Common myeloid progenitor, CD34-positive (primary cell): ENCODE measurements at places on chromosomes 6 and 20.
A peak's percentile ranks its signal among the peaks of the same experiment; 100 is the strongest.

- DNase-seq: no peak
Measured at GRCh38 chr6:41687501-41688175, 47.8 kb downstream of the TFEB start.

GRCh38 chr6:16740097-16740496 is 21.2 kb downstream of the ATXN1 start:
- no peak for DNase-seq

GRCh38 chr6:147347882-147348575 is 143.8 kb downstream of the STXBP5 start:
- DNase-seq: no peak

GRCh38 chr20:17696287-17696686 is 3.5 kb upstream of the BANF2 start:
- no peak for DNase-seq

DNA sequence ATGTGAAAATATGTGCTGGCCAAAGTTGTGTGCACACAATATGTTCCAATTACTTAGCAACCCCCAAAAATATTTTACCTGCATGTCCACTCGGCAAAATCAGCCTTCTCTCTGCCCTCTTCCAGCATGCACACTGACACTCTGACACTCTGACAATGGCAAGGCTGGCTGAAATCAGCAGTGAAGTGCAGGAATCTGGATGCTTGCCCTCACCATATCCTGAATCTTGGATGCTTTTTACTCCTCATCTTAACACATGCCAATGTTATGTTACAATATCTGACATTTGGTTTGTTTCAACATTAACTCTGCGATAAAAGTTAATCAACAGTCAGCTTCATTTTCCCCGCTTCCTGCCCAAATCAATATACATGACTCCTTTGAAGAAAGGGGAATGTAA is 203.2 kb downstream of the COL9A1 start:
- DNase-seq: no peak

DNA sequence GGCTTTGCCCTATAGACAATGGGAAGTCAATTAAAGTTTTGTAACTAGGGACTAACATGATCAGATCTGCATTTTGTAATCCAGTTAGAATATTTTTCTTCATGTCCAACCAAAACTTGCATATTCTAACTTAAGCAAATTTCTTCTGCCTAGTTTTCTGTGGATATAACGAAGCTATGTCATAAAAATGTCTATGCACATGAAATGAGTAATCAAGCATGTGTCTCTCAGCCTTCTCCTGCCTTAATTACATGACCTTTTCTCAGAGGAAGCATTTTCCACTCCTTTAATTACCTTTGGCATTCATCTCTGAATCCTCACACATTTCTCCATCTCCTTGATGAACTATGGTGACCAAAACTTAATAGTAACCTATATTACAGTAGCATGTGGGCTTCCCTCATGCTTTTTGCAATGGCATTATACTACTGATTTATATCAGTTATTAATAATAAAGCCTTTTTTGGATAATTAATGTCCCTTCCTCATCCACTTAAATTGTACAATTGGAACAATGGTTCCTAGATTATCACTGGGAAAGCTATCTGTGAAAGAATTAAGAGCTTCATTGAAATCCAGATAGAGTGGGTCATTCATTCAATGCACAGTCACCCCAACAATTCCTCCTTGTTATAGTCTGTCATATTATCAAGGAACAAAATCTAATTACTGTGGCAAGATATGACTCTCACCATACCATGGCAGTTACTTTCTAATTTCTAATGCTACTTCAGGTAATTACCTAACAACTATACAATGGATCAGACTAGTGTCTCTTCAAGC is 19.1 kb upstream of the FBXO9 start:
- DNase-seq: no peak

DNA sequence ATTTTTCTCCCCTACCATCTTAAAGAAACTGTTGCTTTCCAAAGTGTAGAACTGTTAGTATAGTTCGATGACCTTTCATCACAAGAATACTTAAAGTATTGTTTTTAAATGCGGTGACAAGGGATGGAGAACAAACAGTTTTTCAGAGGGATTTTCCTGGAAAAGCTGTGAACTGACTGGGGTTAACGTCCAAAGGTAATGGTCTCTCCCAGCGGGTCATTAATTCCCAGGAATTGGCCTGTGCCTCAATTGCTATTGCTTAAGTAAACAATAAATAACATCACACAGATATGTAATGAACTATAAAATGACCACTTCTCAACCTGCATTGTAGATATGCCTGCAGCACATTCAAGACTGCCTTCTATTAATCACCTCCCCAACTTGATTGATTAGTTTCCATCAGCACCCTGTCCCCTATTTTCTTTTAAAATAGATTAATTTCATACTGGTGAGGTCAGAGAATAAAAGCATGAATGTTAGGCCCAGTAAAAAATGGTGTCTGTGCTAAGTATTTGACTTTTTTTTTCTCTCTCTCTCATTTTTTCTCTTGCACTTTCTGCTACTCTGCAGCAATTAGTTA is 268.2 kb downstream of the SAMD5 start:
- no peak for DNase-seq

GRCh38 chr20:51211191-51211590 is 188.3 kb upstream of the KCNG1 start:
- no peak for DNase-seq

DNA sequence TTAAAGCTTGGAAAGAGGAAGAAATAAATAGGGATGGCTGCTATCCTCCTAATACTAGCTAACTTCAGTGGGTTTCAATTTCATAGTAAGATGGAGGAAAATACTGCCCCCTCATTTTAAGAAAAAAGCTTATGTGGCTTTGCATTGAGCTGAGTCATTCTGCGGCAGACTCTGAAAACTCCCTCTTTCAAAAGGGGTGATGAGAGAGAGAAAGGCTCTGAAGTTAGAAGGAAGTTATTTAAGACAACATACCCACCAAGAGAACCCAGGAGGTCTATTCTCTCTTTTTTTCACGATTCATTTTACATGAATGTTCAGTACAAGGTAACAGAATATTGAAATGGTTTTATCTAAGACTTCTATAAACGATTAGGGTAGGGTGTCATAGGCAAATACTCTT is 4.5 kb downstream of the PRDM13 start:
- DNase-seq: peak; percentile 93

GRCh38 chr20:34129518-34130162 is 17.6 kb upstream of the EIF2S2 start:
- DNase-seq: peak; percentile 79

GRCh38 chr6:158439255-158439654 is 120.6 kb upstream of the TMEM181 start:
- DNase-seq: peak; percentile 16

DNA sequence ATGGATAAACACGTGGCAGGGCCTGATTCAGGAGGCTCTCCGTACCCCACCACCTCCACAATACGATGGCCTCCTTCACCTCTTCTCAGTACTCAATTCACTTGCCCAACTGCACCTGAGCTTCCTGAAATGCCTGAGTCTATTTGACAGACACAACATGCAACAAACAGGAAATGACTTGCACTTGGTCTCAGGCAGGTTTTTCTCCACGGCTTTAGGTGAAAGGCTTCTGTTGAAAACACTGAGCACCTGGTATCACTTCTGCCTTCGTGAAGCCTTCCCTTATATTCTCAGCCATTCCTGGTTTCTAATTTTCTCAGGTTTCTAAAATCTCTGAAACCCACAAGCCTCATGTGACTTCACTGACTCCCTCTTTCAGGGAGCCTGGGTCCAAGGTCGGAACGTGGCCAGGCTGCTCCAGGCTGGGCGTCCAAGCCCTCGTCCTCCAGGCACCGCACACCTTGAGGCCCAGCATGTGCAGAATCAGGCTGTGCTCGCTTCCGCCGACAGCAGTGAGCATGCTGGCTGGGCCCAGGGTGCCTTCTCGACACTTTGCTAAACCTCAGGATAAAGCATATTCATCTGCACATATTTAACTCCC is 34.7 kb downstream of the TAF4 start:
- DNase-seq: peak; percentile 58

DNA sequence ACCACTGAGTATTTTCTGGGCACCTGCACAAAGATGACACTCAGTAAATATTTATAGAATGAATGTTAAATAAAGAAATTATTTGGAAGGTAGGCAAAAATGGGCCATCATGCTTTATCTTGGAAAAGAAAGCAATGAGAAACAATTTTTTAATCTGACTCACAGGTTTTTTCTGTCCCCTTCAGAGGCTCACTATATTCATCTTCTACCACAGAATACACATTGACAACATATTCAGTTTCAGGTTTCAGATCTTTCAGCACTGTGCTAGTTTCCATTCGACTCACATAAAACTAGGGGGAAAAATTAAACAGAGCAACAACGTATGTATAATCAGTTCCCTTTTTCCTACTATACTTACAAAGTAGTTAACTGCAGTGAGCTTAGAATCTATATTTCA is 58.3 kb downstream of the COL12A1 start:
- DNase-seq: no peak

- DNase-seq: no peak
Measured at GRCh38 chr6:97687916-97688315, 404.9 kb upstream of the MMS22L start.

DNA sequence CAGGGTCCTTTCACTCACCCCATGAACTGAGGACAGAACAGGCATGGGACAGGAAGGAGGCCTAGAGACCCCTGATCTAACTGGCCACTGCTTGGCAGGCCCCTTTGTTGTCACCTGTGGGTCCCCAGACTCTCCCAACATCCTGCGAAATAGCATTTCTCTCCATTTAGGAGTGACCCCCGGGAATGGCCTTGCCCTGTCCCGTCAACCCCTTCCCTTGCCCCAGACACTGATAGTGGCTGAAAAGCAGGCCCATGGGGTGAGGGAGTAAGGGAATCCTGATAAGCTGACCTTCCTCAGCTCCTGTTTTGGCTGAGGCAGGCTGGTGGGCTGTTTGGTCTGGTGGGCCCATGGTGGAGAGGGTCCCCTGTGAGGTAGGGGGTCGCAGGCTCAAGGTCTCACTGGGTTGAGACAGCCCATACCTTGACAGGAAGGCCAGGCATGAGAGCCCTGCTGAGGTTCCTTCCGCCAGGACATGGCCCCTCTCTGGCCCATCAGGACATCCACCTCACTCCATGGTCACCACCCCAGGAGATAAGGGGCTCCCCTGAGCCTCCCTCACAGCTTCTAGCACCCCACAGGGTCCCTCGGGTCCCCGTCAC is 139.3 kb downstream of the MRPL14 start:
- no peak for DNase-seq

DNA sequence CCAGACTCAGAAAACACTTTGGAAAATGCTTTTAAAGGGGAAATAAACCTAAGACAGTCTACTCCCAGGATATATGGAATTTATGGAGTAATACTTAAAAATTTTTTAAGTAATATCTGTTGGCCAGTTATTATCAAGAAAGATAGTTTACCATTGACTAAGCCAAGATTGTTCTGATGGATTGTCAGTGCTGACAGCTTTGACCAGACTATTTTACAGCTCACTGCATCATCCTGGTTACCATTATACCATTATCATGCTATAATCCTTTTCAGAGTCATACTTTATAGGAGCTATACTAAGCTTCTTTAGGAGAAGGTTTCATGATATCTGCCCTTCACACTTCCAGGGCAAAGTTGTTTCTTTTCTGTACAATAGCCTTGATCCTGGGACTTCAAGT is 16.5 kb downstream of the GTF2H5 start:
- DNase-seq: no peak

DNA sequence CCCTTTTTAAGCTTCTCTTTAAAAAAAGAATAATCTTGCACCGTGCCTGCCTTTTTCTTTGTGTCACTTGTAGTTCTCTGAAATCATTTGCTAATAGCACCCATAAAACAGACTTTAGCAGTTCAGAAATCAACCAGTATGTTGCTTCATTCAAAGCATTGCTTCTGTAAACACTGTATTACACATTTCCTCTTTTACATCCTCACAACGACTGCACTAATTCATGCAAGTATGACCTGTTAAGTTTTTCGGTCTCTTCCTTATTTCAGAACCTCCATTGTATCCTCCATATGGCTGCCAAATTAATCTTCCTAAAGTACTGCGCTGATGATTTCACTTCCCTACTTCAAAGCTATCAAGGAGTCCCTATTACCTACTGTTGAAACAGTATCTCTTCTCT is 142.9 kb upstream of the RNF217 start:
- peak; percentile 26 for DNase-seq

GRCh38 chr6:149948011-149948410 is 6.2 kb downstream of the ULBP2 start:
- no peak for DNase-seq

DNA sequence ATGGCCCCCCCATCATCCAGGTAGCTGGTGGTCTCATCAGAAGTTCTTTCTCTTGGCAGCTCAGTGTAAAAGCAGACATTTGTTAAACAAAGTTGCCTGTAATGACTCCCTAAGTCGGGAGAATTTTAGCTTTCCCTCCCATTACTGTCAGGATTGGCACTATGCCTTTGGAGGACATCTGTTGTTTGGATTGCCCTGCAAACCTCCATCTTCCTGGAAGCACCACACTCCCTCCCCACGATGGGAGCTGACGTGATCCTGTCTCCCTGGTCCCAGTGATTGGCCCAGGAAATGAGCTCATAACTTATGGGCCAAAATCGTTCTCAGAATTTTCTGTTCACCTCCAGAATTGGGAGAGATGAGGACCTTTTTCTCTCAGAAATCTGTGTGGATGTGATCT is 42.6 kb upstream of the CNR1 start:
- DNase-seq: no peak

DNA sequence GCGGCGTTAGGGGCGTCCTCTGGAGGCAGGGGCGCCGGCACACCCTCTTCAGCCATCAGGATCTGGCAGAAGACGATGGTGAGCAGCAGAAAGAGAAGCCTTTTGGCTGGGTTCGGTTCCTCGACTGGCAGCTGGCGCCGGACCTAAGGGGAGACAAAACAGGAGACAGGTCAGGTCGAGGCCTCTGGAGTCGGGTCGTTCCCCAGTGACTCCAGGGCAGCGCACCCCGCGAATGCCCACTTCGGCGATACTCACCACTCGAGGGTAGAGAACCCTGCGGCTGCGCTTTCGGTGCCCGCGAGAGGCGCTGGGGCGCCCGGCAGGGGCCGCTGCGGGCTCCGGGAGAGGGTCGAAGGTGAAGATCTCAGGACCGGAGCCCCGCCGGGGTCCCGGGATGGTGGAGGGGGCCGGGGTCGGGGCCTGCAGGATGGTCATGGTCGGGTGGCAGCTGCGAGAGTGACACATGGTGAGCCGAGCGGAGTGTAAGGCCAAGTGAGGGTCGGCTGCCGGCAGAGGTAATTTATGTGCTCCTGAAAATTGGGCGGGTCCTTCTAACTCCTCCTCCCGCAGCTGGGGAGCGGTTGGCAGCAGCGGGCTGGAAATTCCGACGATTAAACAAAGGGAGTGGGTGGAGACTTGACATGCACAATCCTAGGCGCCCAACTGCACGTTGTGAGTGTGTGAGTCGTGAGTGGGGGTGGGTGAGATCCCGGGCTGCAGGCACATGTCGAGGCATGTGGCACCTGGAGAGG is at the start of gene IER3:
Gene IER3 (minus strand): TSS at position 494 of the 752 bp plus-strand sequence. CDS start 29 bp downstream, at position 465.
- DNase-seq: peak; percentile 78

DNA sequence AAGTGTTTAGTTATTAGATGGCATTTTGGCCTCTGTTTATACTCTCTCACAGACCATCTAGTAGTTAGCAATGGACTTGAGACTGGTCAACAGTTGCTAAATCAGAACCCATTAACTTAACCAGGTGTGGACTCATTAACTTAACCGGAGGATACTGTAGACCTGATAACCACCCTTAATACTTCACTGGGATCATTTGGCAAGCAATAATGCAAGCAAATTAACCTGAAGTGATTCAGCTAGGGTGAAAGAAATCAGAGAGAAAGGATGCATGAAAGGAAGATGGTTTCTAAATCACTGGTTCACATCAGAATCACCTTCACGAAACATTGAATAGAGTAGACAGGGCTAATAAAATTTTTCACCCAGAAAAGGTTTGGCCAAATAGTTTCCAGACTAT is 73.3 kb downstream of the TMEM244 start:
- no peak for DNase-seq
